ENCODE measurements at places on chromosomes 5 and 9.
A peak's percentile ranks its signal among the peaks of the same experiment; 100 is the strongest.

DNA sequence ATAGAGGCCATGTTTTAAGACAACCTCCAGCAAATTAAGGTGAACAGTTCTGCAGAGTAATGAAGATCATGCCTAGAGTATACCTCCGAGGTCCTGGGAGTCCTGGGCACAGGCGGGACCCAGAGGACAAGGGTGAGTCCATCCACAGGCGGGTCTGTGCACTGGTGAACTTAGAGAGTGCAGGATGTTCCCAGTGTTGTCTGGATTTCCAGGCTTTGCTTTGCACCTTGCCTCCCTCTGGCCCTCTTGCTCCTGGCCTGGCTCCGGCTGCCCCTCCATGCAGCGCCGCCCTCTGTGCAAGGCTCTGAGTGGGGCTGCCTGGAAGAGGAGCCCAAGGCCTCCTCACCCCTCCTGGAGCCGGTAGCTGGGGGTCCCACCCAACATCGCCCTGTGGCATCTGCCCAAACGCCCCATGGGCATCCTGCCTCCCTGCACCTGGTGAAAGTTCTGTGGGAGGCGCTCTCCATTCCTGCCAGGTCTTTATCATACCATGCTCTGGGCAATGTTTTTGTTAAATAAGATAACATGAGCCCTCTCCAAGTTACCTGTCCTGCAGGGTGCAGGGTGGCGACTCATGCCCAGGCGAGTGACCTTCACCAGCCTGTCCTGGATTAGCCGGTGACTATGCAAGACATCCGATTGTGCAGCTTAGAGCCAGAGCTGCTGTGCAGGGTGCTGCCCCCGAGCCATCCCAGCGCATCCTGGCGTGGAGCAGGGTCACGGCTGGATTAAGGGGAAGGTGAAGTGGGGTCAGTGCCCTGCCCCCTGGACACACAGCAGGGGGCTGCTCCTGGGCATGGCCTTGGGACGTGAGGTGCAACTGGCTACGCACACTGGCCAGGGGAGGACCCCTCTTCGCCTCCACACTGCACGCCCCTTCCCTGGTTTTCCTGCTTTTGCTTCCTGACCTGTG is 41.3 kb upstream of the LPCAT1 start:
- H3K27me3 ChIP-seq: no peaks in the 10 kb centered on the region
- no peak for DNase-seq
- no peaks in the 10 kb centered on the region for H3K36me3 ChIP-seq

- H3K36me3 ChIP-seq: no peaks in the 10 kb centered on the region
- H3K27ac ChIP-seq: peak overlapping the region; percentile 92
- H3K4me1 ChIP-seq: peaks cover 9% of the 10 kb centered on the region
- no peak overlapping the region for H3K4me3 ChIP-seq
Measured at GRCh38 chr9:89634995-89635742, 30.4 kb downstream of the GADD45G start.

DNA sequence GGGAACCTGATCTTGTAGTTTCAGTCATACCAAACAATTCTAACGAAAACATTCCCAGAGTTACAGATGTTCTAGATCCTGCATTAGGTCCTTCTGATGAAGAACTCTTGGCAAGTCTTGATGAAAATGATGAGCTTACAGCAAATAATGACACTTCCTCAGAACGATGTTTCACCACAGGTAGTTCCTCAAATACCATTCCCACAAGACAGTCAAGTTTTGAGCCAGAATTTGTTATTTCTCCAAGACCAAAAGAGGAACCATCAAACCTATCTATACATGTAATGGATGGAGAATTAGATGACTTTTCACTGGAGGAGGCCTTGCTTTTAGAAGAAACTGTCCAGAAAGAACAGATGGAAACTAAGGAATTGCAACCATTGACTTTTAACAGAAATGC is 21.0 kb downstream of the RMI1 start:
- H3K4me3 ChIP-seq: no peak overlapping the region
- no peak for DNase-seq
- no peaks in the 10 kb centered on the region for H3K27me3 ChIP-seq
- no peaks in the 10 kb centered on the region for H3K36me3 ChIP-seq
- H3K4me1 ChIP-seq: no peaks in the 10 kb centered on the region
- H3K27ac ChIP-seq: no peak overlapping the region

- no peaks in the 10 kb centered on the region for H3K36me3 ChIP-seq
- no peak overlapping the region for H3K4me3 ChIP-seq
- H3K27ac ChIP-seq: no peak overlapping the region
- no peak for DNase-seq
- no peaks in the 10 kb centered on the region for H3K4me1 ChIP-seq
Measured at GRCh38 chr9:133793471-133793870, 55.3 kb upstream of the SARDH start.

DNA sequence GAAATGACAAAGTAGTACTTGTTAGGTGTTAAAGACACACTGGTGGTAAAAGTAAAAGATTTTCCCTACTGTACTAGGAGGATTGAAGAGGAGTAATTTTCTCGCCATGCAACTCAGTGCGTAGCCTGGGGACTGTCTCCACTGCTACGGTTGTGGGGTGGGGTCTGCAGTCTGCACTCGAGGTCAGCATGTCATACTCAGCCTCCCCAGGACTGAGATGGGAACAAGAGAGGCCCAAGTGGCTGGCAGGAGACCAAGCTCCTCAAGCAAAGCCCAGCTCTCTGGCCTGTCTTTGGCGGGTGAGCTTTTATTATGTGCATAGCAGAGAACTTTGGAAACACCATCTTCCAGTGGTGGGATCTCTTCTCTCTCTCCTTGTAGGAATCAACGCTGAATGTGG is 10.4 kb downstream of the NHP2 start:
- H3K4me3 ChIP-seq: no peak overlapping the region
- DNase-seq: no peak
- H3K36me3 ChIP-seq: no peaks in the 10 kb centered on the region
- no peaks in the 10 kb centered on the region for H3K4me1 ChIP-seq
- no peak overlapping the region for H3K27ac ChIP-seq
- H3K27me3 ChIP-seq: no peaks in the 10 kb centered on the region

DNA sequence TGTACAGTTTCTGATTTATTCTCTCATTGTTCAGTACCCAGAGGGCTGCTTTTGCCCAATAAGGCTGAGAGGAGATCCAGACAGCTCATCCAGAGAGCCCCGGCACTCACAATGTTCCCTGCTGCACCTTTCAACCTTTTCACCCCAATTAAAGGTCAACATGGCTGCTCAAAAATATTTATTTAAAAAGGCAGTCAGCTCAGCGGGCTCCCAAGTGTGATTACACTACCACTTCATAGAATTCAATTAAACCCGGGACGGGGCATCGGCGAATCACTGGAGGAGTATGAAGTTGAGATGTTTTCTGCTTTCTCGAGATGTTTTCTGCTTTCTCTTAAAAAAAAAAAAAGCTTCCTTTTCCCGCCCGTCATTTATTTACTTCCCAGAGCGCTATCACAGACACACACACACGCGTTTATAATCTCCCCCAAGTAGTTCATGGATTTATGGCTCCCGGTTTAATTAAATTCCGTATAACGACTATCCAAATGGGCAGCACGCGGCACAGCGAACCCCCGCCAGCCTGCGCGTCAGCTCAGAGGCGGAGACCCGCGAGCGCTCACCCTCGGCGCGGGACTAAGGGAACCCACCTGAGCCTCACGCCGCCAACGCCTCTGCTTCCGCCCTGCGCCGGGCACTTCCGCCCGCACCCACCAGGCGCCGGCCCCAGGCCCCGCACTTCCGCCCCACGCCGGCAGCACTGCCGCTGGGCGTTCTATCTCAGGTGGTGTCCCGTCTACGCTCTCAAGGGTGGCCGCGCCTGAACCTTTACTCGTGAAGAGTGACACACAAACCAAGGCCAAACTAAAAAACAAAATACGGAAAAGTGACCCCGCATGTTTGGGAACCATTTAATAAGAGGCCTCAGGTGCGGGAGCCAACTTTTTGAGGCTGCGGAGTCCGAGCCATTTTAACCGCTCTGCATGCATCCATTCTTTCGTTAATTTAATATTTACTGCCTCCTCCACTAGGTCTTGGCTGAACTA is at the start of gene C5orf63:
TSS of gene C5orf63 (minus strand) at position 642 of the 986 bp plus-strand sequence. CDS start 14,507 bp downstream, outside the sequence.
- H3K4me3 ChIP-seq: peak within 1 kb of the TSS; percentile 52
- H3K27ac ChIP-seq: peak within 1 kb of the TSS; percentile 38
- no peaks in the 10 kb centered on the region for H3K36me3 ChIP-seq
